Renal cortex interstitium (tissue), 15 donors: ENCODE measurements at places on chromosomes 16 and 17.

- no peak for DNase-seq
Measured at GRCh38 chr17:37720989-37721388, 23.9 kb downstream of the HNF1B start.

DNA sequence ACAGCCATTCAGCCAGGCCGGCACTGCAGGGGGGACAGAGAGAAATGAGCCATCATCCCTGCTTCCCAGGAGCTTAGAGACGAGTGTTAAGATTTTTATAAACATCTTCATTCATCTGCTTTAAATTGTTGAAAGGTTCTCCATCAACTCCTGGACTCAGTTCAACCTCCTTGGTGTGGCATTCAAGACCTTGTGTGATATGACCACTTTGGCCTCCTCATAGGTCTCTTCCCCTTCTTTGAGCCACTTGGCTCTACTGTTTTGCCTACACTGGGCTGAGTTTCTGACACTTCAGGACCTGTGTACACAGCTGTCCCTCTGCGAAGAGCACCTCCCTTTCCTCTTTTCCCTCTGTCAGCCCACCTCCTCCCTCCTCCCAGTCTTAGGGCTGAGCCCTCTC, 4.3 kb downstream of the DOC2B start:
- DNase-seq, result no peak

GRCh38 chr16:56260378-56261160, 69.3 kb downstream of the GNAO1 start:
- no peak for DNase-seq

GRCh38 chr16:72066747-72067146, 3.7 kb downstream of the HPR start:
- DNase-seq, result no peak

GRCh38 chr16:50626868-50627267, 54.2 kb downstream of the SNX20 start:
- no peak for DNase-seq

GRCh38 chr16:85302848-85303353, 190.6 kb upstream of the CIBAR2 start:
- DNase-seq, result no peak

- DNase-seq, result peak; percentile 86
Measured at GRCh38 chr16:31700530-31701388, 172.8 kb upstream of the ZNF267 start.

- no peak for DNase-seq
Measured at GRCh38 chr16:2777903-2778629, 986 bp upstream of the ELOB start.

GRCh38 chr17:74569020-74570003, 2.0 kb upstream of the CD300H start:
- DNase-seq, result no peak

DNA sequence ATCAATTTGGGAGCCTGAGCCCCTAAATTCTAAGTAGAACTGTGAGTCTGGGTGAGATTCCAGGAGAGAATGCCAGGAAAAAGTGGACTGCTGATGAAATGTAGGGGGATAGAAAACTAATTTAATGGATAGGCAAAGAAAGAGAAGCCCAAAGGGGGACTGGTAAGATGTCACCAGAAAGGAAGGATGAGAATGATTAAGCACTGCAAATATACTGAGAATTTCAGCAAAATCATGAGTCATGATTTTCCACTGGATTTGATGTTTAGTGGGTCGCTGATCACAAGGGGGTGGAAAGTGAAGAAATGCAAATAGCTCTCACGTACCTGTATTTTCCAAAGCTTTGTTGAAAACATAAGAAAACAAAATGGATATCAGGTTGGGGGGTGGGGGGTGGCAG, 201.8 kb downstream of the SLC39A11 start:
- no peak for DNase-seq

DNA sequence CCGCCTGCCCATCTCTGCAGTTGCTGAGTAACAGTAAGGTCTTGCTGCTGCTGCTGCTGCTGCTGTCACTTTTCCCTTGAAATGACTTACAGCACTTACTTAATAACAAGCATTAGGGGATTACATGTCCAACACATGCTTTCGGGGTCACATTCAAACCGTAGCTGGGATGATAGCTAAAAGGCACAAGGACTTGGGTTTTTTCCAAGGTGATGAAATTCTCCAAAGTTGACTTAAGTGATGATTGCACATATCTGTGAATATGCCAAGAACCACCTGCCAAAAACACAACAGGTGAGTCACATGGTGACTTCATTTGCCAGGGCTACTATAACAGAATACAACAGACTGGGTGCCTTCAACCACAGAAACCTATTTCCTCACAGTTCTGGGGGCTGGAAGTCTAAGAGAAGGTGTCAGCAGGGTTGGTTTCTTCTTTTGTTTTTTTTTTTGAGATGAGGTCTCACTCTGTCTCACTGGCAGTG, 121.9 kb upstream of the TNRC6C start:
- DNase-seq, result no peak

DNA sequence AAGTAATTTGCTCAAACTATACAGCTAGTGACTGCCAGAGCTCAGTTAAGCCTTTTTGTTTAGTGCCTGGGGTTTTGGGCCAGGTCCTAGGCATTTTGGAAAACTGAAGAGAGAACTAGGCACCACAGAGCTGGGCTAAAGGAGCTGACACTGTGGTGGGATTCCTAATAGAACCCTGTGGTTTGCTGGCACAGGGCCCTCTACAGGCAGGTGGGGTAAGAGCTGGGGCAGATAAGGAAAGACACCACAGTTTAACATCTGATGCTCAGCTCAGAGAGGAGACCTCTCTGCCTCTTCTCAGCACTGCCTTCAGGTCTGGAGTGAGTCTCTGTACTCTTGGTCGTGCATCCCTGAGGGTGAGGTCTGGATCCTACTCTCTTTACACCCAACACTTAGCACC, 121.2 kb downstream of the SNX11 start:
- DNase-seq, result no peak

GRCh38 chr16:75000481-75001081, 1.8 kb downstream of the ZNRF1 start:
- DNase-seq, result no peak

GRCh38 chr16:55294931-55295342, 29.1 kb upstream of the IRX6 start:
- no peak for DNase-seq

DNA sequence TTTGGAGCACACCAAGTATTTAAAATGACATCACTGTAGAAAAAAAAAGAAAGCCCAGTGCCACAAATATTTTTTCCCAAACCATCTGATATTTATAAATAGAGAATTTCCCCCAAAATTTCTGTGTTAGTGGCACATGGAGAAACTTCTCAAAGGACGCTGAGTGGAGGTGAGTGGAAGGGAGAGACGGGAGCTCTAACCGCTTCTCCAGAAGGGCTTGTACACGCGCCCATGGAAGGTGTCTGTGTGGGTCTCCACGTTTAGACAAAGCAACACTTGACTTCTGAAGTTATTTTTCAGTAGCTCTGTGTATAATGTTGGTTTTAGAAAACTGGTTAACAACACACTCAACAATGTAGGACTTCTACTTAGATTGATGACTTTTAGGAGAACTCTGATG, 1.0 kb downstream of the MYOCD start:
- no peak for DNase-seq

DNA sequence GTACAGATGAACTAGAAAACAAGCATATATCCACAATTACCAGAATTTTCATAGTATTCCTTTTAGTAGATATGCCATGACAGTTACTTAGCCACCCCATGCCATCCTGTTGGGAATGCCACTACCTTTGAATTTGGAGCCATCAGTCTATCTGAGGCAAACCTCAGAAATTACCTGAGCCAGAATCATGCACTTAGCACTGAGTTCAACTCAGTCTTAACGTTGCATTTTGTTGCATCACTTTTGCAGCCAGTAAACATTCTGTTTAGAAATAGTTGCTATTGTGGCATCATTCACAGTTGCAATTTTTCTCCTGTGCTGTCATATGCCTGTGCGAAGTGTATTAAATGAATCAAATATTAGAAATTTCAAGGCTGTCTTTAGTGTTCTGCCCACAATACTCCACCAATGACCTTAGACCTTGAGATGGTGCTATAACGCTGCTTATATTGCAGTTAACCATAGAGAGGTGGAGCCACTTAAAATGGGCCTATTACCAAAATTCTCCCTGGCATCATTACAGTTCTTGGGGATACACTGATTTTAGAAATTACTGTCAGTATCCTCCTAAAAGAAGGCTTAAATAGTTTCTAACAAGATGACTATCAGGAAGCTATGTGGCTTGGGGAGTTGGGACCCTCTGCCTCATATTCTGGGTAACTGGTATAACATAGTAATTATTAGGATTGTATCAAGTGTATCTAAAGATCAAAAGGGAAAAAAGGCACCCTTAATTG, 11.1 kb downstream of the PTRH2 start:
- no peak for DNase-seq

DNA sequence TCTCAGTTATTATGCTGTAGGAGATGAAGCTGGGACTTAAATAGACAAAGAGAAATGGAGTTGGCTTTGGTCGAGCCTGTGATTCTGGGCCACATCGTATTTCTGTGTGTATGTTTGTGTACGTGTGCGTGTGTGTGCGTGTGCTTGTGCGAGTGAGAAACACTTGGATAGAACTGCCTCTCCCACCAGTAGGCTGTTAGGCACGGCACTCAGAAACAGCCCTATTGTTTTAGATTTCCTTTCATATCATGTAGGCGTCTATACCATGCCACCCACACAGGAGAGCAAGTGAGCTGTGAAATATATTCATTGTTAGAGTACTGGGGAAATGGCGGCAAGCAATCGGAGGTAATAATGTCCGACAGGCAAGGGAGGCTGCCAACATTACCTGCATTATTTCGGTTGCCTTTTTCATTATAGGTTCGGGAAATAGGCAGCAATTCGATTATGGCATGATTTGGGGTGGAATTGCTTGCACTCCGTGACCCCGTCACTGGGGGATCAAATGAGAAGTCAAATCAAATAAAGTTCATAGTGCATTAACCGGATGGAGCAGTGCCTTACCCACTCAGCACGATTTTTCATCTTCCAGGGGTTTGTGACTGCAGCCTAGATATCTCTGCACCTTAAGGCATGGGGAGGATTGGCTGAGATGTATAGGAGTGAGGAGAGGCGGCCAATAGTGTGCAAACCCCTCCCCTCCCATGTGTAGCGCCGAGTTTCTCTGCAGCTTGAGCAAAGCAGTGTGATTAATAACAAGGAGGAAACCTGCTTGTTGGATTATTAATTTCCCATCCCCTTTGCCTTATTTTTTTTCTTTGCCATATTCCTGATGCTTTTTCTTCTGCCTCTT, 89.6 kb downstream of the RBFOX1 start:
- no peak for DNase-seq

- DNase-seq, result no peak
Measured at GRCh38 chr17:17694169-17695081, 13.2 kb downstream of the RAI1 start.

DNA sequence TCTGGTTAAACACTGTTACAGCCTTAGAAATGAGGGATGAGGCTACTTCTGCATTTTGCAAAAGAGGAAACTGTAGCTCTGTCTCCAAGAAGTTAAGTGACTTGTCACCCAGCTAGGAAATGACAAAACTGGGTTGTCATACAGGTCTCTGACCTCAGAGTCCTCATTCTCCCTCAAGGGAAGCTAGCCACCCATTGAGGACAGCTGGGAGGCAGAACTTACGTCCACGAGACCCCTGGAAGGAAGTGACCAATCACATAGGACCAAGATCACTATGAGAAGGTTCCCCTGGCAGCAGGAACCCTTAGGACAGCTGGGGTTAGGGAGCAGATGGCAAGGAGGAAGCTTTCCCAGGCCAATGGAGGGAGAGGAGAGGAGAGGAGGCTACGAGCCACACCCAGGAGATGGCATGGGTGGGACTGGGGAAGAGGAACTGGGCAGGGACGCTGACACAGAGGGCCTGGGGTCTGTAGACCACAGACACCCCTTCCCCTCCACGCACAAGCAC, 11.2 kb downstream of the METTL22 start:
- DNase-seq, result no peak

DNA sequence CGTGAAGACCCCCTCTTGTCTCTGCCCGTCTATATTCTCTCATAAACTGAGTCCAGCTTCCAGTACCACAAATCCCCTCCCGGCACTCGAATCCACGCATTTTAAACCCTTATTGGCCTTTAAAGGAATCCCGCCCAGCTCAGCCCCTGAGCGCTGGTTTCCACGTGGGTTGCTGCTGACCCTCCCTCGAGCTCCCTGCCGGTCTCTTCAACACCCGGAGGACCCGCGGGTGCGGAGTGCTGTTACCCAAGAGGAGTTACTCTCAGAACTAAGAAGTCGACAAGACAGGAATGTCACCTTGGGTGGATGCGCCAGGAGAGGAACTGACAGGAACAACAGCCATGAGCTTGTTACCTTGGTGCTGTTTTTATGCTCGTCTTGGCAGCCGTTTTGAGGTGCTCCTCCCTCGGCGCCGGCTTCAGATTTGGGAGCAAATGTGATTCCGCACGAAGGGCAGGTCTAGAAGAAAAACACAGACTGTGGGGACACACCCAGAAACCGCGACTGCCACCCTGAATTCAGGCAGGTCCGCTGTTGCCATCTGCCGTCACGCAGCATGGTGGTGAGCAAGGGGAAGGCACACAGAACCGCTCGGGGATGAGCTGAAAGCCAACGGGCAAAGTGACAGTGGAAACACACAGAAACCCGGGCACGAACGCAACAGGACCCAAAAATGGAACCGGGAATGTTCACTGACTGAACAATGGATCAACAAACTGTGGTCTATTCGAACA, 112.7 kb upstream of the CREBBP start:
- DNase-seq, result no peak

DNA sequence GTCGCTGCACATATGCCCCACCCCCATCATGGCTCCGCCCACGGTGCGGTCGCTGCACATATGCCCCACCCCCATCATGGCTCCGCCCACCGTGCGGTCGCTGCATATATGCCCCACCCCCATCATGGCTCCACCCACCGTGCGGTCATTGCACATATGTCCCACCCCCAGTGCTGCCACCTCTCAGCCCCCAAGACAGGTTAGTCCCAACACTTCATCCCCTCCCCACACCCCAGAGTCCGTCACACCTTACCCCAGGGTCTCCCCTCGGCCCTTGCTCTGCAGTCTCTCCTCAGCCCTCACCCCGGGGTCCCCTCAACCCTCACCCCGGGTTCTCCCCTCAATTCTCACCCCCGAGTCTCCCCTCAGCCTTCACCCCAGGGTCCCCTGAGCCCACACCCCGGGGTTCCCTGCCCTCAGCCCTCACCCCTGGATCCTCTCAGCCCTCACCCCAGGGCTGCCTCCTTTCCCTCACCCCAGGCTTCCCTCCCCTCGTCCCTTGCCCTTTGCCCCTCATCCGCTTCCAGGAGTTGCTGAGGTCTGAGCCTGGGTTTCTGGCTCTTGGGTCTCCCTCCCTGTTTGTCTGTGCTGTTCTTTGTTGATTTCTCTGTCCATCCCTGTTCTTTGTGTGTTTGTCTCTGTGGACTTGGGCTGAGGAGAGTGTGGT, 25.6 kb downstream of the TPSG1 start:
- DNase-seq, result no peak

DNA sequence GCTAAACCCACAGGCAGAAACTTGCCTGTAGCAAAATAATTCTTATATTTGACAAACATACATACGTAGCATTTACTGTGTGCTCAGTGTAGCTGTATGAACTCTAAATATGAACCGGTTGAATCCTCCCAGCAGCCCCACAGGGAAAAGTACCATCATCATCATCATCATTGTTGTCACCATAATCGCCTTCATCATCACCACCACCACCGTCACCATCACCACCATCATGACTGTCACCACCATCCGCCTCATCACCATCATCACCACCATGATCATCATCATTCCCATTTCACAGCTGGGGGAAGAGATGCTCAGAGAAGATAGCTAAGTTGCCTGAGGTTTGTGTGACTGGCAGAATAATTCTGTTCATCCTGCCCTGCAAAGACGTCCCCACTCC, 81.7 kb downstream of the IRF8 start:
- no peak for DNase-seq
